Esophagus muscularis mucosa (tissue), 4 donors: ENCODE measurements at places on chromosomes 6 and 20.

GRCh38 chr6:99119109-99120031 is 171.6 kb upstream of the FBXL4 start:
- DNase-seq: no peak

GRCh38 chr6:163701762-163702161 is 287.2 kb downstream of the QKI start:
- DNase-seq: no peak

GRCh38 chr6:113978084-113978675 is 7.2 kb upstream of the HDAC2 start:
- no peak for DNase-seq

DNA sequence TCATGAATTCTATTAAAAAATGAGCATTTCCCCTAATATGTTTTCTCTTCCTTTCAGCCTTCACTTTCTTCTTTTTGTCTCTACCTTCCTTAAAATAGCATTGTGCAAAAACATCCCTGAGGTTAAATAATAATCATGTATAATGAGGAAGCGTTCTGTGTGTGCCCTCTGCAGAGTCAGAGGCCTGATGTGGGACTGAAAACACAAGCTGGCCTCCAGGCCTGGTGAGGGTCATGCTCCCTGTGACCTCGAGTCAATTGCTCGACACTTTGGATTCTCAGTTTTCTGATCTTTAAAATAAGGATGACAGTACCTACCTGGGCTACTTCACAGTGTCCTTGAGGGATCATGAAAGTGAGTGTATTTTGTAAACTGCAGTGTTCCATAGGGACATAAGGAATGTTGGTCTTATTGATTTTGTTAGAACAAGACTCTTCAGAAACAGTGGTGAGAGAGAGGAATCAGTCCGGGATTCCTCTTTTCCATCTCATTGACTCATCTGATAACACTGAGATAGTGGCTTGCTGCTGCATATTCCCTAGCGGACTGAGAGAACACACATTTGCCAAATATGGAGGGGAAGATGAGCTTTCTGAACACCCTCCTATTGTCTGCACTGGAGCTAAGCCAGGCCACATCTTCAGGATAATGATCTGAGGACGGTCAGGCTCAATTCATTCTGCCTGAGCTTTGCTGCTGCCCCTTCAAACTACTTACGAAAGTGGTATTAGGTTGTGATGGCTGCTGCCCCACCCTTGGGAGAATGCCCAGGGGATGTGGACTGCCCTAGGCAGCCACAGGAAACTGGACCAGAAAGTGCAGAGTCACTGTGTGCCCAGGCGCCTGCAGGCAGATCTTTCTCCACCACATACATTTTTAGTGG is 39.6 kb upstream of the PDE7B start:
- DNase-seq: no peak

DNA sequence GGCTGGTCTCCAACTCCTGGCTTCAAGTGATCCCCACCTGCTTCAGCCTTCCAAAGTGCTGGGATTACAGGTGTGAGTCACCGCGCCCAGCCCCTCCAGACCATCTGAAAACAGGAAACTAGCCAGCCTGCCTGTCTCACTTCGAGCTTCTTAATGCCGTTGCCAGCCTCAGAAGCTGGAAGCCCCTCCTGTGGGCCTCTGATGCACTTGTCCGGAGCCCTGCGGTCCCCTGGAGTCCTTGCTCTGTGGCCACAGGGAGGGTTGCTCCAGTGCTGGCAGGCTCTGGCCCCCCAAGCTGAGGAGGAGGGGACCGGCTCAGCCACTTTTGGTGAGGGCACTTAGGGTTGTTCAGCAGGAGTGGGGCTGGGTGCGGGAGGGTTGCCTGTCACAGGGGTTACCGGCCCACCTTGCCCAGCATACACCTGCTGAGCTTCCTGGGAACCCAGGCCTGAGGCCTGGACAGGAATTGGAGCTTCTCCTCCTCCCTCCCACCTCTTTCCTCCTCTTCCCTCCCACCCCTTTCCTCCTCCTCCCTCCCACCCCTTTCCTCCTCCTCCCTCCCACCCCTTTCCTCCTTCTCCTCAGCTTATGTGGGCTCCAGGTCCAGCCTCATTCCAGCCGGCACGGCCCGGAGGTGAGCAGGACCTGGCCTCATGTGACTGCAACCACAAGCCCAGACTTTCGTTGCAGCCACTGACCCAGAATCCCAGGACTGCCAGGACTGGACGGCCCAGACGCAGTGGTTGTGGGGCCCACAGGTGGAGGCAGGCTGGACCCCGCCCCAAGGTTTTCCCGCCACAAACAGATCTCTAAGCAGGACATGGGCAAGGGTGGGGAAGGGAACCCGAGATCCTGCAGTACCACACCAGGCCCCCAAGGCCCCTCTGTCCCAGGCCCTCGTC is 9.4 kb upstream of the BIRC7 start:
- DNase-seq: no peak

GRCh38 chr20:54165014-54165413 is 8.8 kb downstream of the CYP24A1 start:
- DNase-seq: no peak

- DNase-seq: no peak
These were observed 748.4 kb upstream of the CHD6 start for GRCh38 chr20:42366626-42367025.

- no peak for DNase-seq
These were observed 9.7 kb upstream of the MARCKS start for GRCh38 chr6:113847447-113847846.

DNA sequence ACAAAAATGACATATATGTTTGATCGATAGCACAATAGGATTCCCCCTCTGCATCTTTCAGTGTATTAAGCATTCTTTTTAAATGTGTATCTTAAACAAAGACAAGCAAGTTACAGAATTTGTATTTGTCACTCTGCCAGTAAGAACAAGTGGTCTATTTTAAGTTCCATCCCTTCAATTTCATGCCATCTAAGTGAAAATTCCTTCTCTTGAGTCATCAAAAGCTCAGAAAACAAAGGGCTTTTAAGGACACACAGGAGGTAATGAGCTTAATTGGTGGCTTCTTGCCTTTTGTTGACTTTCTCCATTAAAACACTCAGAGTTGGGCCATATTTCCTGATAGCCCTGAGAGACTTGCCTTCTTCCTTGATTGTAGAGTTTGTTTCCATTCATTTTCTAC is 547.8 kb downstream of the TENT5A start:
- DNase-seq: no peak

GRCh38 chr20:48858075-48858790 is 30.4 kb upstream of the PREX1 start:
- DNase-seq: no peak
